ENCODE measurements at places on chromosomes 6 and 20.

- DNase-seq, result no peak
Measured at GRCh38 chr6:84653027-84653551, 111.3 kb downstream of the TBX18 start.

GRCh38 chr6:4603291-4603690, 172.9 kb upstream of the CDYL start:
- no peak for DNase-seq

- DNase-seq, result no peak
Measured at GRCh38 chr20:19777981-19778380, 19.9 kb downstream of the RIN2 start.

DNA sequence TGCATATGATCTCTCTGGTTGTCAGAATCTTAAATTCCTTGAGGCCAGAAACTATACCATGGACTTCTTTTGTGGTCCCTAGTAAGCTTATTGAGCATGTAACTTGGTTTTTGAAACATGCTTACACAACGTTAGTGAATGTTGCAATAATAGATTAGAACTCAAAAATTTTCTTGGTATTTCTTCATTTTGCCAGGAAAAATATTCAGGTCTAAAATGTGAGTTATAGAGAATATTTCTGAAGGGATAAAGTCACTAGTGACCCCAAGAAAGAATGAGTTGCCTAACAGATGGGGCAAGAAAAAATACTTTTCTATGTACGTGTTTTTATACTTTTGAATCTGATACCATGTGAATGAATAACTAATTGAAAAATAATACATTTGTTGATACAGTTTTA, 195.4 kb downstream of the TFAP2A start:
- DNase-seq, result no peak

DNA sequence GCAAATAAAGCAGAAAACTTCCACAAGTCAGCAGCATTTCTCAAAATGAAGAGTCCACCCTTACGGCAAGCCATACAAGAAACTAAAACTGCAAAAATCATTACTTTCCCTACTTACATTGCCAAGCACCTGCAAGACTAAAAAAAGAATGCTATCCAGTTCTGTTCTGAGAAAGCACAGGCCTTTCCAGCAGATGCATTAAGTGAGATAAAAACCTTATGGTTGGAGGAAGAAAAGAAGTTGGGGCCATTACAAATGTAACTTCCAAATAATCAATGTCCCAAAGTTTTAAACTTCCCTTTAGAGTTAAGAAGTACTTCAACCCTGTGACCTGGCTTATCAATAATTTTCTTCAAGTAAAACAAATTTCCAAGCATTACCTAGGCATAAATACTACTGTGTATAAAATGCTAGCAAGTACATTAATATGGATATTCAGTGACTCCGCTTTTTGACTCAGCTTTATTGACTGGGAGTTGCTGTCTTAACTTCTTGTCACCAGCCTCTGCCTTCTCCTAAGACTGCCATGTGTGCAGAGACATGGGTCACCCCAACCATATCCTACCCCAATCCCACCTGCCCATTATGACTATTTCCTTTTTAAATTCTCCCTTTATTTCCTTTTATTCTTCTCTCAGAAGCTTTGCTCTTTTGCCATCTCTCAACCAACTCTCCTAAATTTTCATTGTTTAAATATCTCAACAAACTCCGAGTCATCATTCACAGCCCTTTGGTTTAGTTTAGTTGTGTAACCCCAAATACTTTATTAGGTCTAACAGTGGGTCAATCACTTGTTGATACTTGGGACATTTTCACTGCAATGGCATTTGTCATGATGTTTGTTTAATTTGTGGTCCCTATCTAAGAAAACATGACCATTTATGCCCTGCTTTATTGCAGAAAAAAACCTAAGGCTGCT, 49.7 kb downstream of the SLC22A23 start:
- no peak for DNase-seq

DNA sequence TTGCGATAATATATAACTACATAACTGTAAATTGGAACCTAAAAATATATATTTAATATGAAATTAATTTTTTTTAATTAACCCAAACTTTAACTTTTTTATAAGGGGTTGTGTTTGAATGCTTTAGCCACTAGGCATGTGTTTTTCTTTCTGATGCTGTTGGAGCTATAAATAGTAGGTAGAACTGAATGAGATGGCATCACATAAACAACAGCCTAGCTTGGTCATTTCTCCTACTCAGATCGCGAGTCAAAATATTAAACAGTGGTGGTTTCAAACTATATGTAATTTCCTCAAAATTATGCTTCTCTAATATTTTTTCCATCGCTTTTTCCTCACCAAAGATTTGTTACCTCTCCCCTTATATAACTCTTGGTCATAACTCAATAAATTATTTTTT, 243.2 kb downstream of the ARID1B start:
- no peak for DNase-seq

DNA sequence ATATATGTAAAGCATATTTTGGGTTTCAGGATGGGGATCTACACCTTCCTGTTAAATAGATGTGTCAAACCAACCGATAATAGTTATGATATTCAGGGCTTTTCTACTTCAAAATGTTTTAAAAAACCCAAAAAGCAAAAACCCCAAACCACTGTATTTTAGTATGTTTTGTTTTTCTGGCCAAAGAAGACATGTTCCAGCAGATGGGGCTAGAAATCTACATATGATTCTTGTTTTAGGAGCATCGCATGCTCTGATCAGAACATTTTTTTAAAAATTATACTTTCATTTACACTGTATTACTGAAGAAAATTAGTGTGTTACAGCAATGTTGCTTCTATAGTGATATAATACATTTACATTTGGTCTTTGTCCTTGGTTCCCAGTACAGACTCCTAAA, 11.0 kb downstream of the RMND1 start:
- DNase-seq, result no peak

- DNase-seq, result no peak
Measured at GRCh38 chr6:15153191-15153590, 92.7 kb upstream of the JARID2 start.

DNA sequence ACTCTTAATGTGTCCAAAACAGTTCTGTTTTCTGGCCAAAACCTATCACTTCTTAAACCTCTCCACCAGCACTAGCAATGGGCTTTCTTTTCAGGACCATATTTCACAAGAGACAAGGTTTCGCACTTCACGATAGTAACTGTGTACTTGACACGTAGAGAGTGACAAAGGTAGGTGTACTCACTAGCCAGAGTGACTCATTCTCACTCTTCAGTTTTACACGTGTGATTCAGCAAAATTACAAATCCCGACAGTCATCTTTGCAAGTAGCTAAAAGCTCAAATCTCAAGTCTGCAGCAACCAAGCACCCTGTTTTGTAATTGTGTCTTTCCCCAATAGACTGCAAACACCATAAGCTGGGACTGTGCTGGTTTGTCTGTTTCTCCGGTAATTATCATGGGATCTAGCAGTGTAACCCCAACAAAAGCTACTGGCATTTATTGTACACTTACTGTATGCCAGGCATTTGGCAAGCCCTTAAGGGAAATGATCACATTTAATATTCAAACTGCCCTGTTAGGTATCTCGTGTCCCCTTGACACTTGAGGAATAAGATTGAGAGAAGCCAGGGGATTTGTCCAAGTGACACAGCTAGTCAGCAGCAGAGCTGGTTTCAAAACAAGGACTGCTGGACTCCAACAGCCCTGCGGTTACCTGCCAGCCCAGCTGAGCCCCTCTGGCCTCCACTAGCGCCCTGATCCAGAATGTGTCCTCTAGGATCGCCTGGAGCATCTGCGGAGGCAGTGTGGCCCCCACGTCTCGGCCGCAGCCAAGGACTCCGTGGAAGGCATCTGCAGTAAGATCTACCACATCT, 9.9 kb downstream of the PCIF1 start:
- DNase-seq, result no peak

- no peak for DNase-seq
Measured at GRCh38 chr20:47667531-47668312, 117.6 kb downstream of the SULF2 start.
